ENCODE measurements at places on chromosomes 2 and 18.

GRCh38 chr2:212711856-212712255, 173.3 kb upstream of the ERBB4 start:
- peak; percentile 90 for DNase-seq

- DNase-seq, result no peak
These were observed 20.0 kb upstream of the EFR3B start for GRCh38 chr2:25021791-25022362.

GRCh38 chr2:144240656-144241339, 279.1 kb downstream of the ZEB2 start:
- no peak for DNase-seq

DNA sequence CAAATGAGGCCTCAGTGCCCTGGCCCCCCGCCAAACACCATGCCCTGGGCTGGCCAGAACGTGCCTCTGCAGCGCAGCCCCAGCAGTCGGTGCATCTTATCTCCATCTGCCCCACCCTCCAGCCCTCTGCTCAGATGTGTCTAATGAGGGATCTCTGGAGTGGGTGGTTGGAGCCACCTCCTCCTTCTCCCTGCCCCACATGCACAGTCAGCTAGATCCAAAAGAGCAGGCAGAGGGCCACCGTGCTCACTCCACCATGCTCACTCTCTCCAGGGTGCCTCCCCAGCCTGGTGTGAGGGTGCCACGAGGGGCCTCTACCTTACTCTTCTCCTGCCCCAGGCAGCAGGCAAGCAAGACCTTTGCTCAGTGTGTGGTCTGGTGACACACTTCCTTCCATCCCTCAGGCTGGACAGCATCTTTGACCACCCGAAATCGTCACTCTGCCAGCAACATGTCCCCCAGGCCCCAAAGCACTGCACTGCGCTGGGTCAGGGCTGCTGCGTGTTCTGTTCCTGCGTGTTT, 266.1 kb upstream of the HDAC4 start:
- no peak for DNase-seq

- peak; percentile 60 for DNase-seq
These were observed 37.5 kb downstream of the ITGB1BP1 start for GRCh38 chr2:9385841-9386240.

GRCh38 chr2:100243631-100244030, 78.7 kb downstream of the LONRF2 start:
- no peak for DNase-seq

GRCh38 chr2:96951125-96951654, 35.2 kb downstream of the FAM178B start:
- DNase-seq, result peak; percentile 84

GRCh38 chr18:68983126-68983525, 185.2 kb downstream of the CCDC102B start:
- DNase-seq, result no peak

DNA sequence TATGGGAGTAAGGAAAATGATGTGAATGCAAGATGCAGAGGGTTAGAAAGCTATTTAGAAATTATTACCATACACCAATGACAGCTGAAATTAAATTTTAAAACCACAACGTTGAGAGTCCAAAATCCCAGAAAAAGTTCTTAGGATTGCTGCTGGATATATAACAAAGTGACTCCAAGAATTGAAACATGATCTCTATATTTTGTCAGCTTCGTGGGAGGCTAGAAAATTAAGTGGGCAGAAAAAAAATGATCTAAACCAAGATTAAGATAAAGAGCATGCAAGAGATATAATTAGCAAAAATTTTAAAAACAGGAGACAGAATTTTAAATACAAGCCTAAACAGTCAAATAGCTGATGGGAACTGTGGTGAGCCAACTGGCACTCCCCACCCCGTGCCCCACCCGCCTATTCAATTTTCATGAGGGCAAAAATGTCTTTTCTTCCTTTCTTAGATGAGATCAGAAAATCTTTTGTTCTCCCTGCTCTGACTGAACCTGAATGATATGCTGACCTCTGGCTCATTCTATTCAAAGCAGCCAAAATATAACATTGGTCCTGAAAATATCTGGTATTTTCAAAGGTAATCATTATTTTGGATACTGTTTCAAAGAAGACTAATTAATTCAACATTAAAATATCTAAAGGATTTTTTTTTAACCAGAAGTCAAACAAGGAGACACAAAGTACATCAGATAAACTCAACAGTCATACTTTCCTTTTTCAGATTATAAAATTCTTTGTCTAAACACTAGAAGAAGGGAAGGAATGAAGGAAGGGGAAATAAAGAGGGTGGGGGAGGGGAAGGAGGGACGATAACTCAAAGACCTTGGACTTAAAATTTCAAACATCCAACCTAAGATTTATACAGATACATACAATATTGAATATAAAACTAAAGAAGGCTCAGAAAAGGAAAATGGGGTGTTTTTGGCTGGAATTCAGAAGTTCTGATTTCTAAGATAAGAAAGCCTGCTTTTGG, 12.2 kb downstream of the KANSL3 start:
- peak; percentile 35 for DNase-seq

GRCh38 chr2:71944806-71945602, 202.7 kb downstream of the CYP26B1 start:
- DNase-seq, result no peak

GRCh38 chr2:71482055-71482454, 28.7 kb downstream of the DYSF start:
- DNase-seq, result no peak

DNA sequence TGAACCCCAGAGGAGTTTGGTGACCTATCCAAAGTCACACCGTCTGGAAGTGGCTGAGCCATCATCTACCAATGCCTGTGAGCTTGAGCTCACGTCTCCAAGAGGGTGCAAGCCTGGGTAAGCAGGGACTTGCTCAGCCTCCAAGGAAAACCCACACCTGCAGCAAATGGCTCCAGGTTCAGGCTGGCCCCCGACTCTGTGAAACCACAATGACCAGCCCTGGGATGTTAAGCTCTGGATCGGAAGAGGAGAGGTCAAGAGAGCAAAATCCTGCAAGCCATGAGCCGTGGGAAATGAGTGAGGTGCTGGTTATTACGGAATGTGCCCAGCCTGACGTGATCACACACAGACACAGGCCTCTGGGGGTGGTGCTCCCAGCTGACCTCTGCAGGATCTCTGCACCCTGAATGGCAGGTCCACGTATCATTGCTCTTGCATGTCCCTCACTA, 94.1 kb upstream of the OTOS start:
- DNase-seq, result no peak

- no peak for DNase-seq
These were observed 13.6 kb upstream of the GPR35 start for GRCh38 chr2:240611601-240612210.

- no peak for DNase-seq
These were observed 84.2 kb upstream of the RMP24 start for GRCh38 chr18:35888329-35888728.

GRCh38 chr2:20450201-20450999, 3.5 kb downstream of the RHOB start:
- peak; percentile 89 for DNase-seq

DNA sequence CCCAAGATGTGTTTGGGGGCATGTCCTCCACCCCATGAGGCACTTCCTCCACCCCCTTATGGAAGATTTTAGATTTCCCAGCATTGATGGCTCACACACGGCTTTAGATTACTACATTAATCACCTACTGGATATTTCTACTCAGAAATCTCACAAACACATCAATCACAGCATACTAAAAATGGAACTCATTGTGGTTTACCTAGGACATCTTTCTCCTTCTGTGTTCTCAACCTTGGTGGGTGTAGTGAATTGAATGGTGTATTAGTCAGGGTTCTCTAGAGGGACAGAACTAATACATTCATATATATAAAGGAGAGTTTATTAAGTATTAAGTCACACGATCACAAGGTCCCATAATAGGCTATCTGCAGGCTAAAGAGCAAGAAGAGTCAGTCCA, 82.1 kb upstream of the CYRIA start:
- no peak for DNase-seq

DNA sequence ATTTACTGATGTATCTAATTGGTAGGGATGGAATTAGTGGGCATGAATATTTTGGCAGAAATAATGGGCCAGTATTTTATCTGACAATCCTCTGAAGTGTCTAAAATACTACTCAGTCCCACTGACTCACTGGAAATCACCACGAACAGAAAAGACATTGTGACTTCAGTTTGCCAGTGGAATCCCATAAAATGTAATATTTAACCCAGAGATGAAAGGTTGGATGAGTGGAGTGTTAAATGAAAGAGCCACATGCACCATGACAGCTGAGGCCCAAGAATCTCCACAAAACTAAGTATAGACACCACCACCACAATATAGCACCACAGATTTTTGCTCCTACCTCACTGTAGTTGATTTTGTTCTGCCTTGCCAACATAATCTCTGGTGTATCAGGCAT, 103.9 kb downstream of the NEB start:
- DNase-seq, result no peak

GRCh38 chr2:205496370-205496769, 185.9 kb upstream of the NRP2 start:
- peak; percentile 50 for DNase-seq

GRCh38 chr2:105299290-105299689, 30.2 kb downstream of the TGFBRAP1 start:
- no peak for DNase-seq

DNA sequence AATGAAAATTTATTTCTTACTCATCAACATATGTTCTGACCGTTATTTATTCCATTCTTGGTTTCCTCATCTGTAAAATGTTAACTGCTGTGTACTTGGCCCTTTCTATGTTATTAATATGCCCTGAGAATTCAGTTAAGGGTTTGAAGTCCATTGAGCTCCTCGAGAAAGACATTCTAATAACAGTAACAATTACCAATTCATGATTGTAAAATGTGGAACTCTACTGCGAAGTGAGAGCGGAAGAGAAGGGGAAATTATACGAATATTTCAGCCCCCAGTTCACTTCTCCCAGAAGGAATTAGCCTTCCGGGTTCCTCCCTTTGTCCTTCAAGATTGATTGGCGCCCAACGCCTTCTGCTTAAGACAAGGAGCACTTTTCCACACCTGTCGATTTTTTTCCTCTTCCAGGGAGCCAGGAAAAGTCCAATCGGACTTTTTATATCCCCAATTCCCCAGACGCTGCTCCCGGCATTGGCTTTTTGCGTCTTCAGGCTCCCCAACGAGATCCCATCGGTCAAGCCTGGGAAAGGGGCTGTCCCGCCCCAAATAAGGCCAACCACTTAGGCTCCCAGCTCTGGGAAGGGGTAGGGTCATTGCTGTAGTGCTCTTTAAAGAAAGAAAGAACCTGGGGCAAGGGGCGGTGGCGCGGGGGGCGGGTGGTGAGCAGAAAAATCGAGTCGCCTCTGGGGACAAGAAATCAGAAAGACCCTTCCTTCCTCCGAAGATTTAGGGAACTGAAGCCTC, 1.6 kb downstream of the DSC2 start:
- DNase-seq, result peak; percentile 40

DNA sequence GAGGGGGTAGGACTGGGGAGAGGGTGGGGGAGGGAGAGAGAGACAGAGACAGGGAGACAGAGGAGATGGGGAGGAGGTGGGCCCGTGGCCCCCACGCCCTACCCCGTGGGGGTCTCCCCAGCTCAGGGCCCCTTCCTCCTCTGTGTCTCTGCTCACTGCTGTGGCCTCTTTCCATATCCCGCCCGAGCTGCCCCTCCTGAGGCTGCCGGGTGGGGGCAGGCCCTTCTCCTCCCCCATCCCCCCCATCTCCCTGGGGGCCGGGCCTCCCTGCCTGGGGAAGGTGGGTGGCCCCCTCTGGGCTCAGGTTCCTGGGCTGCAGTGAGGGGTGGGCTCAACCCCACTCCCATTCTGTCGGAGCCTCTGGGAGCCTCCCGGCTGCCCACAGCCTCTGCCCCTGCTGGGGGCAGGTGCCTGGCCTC, 332 bp upstream of the PDCD1 start:
- DNase-seq, result no peak

- peak; percentile 43 for DNase-seq
These were observed 37.2 kb downstream of the CREG2 start for GRCh38 chr2:101349893-101350662.

DNA sequence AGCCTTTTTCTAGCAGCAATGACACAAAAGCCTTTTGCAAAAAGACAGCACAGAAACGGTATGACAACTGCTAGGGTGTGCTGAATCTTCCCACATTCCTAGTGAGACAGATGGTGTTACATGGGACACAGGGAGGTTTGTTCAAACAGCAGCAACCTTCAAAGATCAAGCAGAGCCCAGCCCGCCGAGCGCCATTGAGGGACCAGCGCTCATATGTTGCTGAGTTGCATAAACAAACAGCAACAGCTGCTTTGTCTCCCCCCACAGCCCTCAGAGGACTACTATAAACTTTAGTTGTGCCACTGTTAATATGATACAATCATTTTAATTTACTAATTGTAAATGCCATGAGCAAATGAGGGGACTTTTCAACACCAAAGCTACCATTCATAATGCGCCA, 117.7 kb downstream of the ZEB2 start:
- no peak for DNase-seq

DNA sequence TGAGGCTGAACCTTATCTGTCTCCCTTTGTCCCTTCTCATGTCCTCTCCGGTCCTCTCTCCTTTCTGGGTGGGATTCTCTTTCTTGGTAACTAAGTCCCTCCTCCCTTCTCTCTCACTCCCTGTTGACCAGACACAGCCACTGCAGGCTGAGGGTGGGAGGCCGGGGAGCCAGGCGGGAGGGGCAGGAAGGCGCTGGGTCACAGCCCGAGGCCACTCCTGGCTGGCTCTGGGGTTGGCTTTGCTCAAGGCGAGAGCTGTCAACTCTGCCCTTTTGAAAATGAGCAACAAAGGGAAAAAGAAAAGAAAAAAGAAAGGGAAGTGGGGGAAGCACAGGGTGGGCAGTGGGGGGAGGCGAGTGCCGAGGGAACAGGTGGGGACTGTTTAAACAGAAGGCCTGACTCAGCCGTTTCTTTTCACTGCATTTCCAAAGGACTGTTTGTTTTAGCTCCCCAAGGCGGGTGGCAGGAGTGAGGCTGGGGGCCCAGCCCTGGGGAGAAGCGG, 70.5 kb upstream of the IGFBP5 start:
- DNase-seq, result peak; percentile 40

GRCh38 chr2:118223511-118223991, 135.3 kb downstream of the INSIG2 start:
- peak; percentile 22 for DNase-seq

DNA sequence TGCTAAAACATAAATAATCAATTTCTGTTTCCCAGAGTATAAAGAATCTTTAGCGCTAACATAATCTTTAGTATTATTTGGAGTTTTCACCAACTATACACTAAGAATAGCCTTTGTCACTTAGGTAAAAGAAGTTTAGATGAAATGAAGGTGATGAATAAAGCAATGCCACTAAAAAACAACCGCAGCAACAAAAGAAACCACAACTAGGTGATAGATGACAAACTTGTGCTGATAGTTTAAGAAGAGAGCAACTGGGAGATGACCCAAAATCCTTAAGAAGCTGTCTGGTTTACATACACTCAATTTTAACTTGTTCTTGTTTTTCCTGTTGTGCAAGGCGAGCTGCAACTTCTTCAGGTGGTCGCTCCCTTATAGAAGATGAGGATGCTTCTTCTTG, 24.8 kb downstream of the IMMT start:
- DNase-seq, result no peak

- DNase-seq, result no peak
These were observed 14.1 kb upstream of the KLHL41 start for GRCh38 chr2:169495310-169495928.
